ENCODE measurements at places on chromosomes 2 and 18.

DNA sequence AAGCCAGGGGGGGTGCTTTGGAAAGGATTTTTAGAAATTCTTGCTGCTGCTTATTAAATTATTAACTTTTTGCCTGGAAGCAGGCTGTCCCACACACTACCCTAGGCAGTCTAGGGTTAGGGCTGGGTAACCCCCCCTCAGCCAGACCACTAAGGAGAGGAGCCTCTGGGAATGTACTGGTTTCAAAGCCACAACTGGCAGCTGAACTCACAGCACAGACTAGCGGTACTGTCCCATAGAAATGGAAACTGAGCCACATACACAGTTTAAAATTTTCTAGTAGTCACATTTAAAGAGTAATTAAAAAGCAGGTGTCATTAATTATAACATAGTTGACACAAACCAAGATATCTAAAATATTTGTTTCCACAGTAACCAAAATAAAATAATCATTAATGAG lies 50.1 kb downstream of the SPRED2 start:
- DNase-seq = no peak

GRCh38 chr2:12602661-12603060 lies 114.1 kb upstream of the TRIB2 start:
- DNase-seq = no peak

- no peak for DNase-seq
Observed at GRCh38 chr2:33929467-33929866, 330.4 kb upstream of the FAM98A start.

DNA sequence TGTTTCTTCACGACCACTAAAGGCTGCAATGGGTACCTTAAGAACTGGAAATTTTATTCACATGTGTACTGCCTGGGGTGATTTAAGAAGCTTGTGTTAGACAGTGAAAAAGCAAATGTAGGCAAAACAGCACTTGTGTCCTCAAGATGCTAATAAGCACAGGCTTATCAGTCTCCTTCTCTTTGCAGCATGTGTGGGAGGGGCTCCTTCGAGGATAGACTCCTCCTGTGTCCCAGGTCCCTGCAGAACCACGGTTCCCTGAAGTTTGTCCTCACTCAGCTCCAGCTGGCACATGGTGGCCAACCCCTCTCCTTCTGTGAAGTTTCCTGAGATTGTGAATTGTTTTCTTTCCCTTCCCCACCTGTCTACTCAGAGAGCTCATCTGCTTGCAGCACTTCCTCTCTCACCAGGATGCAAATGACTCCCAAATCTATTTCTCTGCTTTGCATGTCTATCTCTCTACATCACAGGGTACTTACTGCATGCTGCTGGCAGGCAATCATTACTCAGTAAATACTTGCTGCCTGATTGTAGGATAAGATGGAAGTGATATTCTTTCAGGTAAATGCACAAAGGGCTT lies 589.6 kb upstream of the KLHL29 start:
- no peak for DNase-seq

GRCh38 chr2:97849881-97850528 lies 136.6 kb downstream of the ZAP70 start:
- DNase-seq = no peak

GRCh38 chr2:181780047-181780651 lies 99.8 kb upstream of the NEUROD1 start:
- no peak for DNase-seq
